ENCODE measurements at places on chromosomes 1 and 21. TPM values are rescaled to one million over a fixed set of nuclear protein-coding genes. Genes with fewer than 3 reads are reported as not detected.

Gene S100A12
- 5.5 TPM for total RNA-seq

- no peaks in the 10 kb centered on the region for H3K36me3 ChIP-seq
- H3K4me3 ChIP-seq, result no peak overlapping the region
- H3K27me3 ChIP-seq, result no peaks in the 10 kb centered on the region
- no peak overlapping the region for H3K27ac ChIP-seq
- no peak for DNase-seq
- H3K4me1 ChIP-seq, result no peaks in the 10 kb centered on the region
Measured at GRCh38 chr1:68216089-68216772, 16.1 kb downstream of the WLS start.

Gene FAM72B
- total RNA-seq, result 0.47 TPM

GRCh38 chr1:53524428-53525375 is 65.5 kb downstream of the DMRTB1 start:
- no peak overlapping the region for H3K4me3 ChIP-seq
- no peaks in the 10 kb centered on the region for H3K27me3 ChIP-seq
- no peak for DNase-seq
- H3K4me1 ChIP-seq, result no peaks in the 10 kb centered on the region

GRCh38 chr1:151936653-151937052 is 27.3 kb upstream of the THEM4 start:
- peaks cover 10% of the 10 kb centered on the region for H3K4me1 ChIP-seq
- H3K27ac ChIP-seq, result no peak overlapping the region
- no peaks in the 10 kb centered on the region for H3K27me3 ChIP-seq

- peak overlapping the region; percentile 91 for H3K4me3 ChIP-seq
- no peak for DNase-seq
- peaks cover 7% of the 10 kb centered on the region for H3K4me1 ChIP-seq
Measured at GRCh38 chr1:202349206-202349928, 868 bp downstream of the PPP1R12B start.

DNA sequence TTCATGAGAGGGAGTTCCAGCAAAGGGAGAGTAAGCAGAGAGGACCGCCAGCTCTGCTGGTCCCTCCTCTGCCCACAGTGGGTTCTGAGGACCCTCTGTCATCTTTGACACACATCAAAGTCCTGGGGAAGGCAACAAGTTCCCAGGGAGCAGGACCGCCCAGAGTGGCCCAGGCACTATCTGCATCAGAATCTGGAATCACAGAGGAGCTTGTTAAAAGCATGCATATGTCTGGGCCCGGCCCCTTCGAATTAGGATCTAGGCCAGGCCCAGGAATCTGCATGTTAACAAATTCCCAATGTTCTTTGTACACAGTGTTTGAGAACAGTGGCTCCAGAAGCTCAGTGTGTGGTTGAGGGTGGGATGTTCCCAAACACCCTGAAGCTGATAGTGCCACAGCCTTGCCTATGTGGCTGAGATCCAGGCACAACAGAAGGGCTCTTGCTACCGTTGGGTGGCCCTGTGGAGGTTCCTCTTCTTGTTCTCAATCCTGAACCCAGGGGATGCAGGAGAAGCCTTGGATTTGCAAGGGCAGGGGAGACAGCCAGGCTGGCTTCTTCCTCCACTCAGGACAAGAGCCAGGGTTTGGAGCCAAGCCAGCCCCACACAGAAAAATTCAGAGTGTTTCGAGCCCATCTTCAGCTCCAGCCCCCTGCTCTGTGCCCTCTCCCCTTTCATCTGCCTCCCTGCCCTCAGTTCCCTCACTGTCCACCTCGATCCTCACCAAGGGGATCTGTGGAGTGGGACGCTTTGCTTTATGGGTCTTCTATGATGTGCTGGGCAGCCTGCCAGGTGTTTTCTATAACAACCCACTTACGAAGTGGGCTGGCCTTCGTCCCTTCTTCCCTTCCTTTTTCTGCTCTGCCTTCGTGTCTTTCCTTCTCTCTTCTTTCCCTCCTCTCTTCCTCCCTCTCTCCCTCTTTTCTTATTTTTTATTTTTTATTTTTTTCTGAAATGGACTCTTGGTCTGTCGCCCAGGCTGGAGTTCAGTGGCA is 129.0 kb upstream of the TMPRSS2 start:
- no peak overlapping the region for H3K4me3 ChIP-seq
- no peak overlapping the region for H3K27ac ChIP-seq
- no peak for DNase-seq
- no peaks in the 10 kb centered on the region for H3K4me1 ChIP-seq

Gene CD53
- total RNA-seq, result 169 TPM

- H3K36me3 ChIP-seq, result no peaks in the 10 kb centered on the region
- no peak overlapping the region for H3K27ac ChIP-seq
- H3K4me1 ChIP-seq, result no peaks in the 10 kb centered on the region
- DNase-seq, result no peak
Measured at GRCh38 chr1:167145965-167146364, 52.1 kb downstream of the STYXL2 start.

DNA sequence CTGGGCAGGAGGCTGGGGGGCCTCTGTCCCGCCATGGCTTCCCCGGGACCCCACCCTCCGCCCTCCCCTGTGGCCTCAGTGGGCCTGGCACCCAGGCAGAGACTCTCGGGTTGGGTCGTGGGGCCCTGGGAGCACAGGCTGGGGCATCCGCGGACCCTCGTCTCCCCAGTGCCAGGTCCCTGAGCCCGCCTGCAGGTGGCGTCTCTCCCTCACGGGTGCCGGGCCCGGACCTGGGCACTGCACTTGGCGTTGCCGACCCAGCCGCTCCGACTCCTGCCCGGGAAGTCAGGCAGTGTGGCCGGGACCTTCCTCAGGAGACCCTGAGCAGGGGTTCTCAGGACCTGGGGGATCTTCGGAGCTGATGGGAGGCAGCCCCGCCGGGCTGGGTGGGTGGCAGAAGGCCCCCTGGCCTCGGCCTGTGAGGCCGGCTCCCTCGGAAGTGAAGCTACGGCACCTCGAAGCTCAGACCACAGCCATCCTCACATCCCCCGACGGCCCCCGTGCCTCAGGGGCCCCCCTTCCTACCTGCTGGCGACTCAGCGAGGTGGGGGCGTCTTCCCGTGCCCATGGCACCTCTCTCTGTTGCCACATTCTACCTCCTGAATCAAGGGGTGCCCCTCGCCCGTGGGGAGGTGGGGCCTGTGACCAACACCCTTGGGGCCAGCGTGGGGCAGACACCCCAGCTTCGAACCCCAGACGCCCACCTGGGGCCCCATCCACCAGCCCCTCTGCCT is 6.4 kb upstream of the C1orf159 start:
- H3K4me3 ChIP-seq, result peak overlapping the region; percentile 48
- no peaks in the 10 kb centered on the region for H3K27me3 ChIP-seq

- no peaks in the 10 kb centered on the region for H3K27me3 ChIP-seq
- H3K36me3 ChIP-seq, result no peaks in the 10 kb centered on the region
- no peak for DNase-seq
- no peaks in the 10 kb centered on the region for H3K4me1 ChIP-seq
- no peak overlapping the region for H3K27ac ChIP-seq
Measured at GRCh38 chr1:83060221-83060620, 938.7 kb downstream of the TTLL7 start.

DNA sequence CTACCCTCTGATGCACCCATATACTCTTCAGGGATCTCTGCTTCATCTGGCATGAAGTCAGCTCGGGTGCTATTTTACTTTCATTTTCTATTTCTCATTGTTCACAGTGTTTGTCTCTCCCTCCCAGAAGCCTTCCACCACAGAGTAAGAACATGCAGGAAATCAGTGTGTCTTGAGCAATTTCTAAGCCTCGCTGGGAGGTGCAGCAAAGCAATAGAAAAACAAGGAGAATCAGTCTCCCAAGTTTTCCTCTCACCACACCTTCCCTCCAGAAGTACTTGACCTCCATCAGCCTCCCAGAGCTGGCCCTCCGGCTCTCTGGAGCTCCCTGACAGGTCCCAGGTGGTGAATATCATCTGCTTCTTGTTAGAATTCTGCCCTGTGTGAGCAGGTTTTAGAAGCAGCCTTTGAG is 594.7 kb upstream of the CAMK1G start:
- H3K27me3 ChIP-seq, result no peaks in the 10 kb centered on the region
- no peak overlapping the region for H3K27ac ChIP-seq
- peak overlapping the region; percentile 46 for H3K4me3 ChIP-seq
- DNase-seq, result peak; percentile 32

DNA sequence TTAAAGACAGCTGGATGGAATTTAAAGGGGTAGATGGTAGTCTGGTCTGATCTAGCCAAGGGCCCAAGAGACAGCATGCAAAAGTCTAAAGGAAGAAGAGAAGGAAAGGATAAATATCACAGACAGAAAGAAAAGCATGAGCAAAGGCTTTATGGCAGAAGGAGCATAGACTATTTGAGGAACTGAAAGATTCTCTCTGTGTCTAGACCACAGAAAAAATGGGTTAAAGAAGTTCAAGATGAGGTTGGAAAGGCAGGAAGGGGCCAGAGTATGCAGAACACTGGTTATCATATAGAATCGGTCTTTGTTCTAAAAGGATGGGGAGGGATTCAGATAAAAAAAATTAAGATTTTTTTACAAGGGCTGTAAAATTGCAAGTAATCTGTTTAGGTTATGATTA is 136.8 kb upstream of the SGIP1 start:
- H3K36me3 ChIP-seq, result no peaks in the 10 kb centered on the region
- no peaks in the 10 kb centered on the region for H3K4me1 ChIP-seq
- no peak overlapping the region for H3K27ac ChIP-seq
- DNase-seq, result no peak

GRCh38 chr1:39729842-39730241 is 8.8 kb upstream of the PPIE start:
- peaks cover 63% of the 10 kb centered on the region for H3K27me3 ChIP-seq
- H3K4me1 ChIP-seq, result no peaks in the 10 kb centered on the region
- H3K36me3 ChIP-seq, result no peaks in the 10 kb centered on the region
- DNase-seq, result no peak
- H3K4me3 ChIP-seq, result no peak overlapping the region

DNA sequence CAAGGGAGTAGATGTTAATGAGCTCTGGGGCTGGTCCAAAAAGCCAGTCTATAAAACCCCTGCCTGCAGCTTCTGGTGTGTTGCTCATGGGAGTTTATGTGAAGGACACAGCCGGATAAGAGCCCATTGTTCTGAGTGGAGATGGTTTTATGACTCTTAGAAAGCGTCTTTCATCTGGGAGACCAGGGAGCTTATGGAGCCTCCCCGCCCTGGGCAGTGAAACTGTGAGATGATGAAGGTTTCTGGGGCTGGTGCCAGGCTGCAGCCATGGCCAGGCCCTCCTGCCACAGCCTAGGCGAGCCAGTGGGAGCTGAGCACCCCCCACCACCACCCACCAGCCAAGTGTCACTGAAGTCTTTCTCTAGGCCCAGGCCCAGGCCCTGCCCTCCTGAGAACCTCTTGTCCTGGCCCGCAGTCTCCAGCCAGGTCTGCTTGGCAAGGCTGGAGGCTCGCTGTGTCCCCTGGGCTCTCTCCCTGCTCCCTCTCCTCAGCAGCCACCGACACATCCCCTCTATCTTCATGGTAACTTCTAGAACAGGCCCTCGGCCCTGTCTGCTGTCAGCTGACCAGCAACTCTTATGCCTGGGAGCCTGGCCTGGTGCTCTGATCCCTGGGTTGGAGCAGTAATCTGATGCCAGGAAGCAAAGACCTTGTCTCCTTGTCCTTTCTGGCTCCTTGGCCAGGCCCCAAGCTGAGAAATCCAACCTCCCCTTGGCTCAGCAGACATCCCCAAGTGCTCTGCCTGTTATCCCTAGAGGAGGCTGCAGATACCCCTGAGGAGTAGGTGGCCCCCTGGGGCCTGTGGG is 7.6 kb upstream of the ARHGEF10L start:
- H3K27ac ChIP-seq, result no peak overlapping the region
- no peak overlapping the region for H3K4me3 ChIP-seq
- DNase-seq, result no peak
- H3K4me1 ChIP-seq, result no peaks in the 10 kb centered on the region
- H3K36me3 ChIP-seq, result no peaks in the 10 kb centered on the region

GRCh38 chr1:220356981-220357850 is 85.0 kb upstream of the RAB3GAP2 start:
- H3K36me3 ChIP-seq, result no peaks in the 10 kb centered on the region
- no peak overlapping the region for H3K27ac ChIP-seq
- H3K4me1 ChIP-seq, result no peaks in the 10 kb centered on the region
- H3K27me3 ChIP-seq, result no peaks in the 10 kb centered on the region

GRCh38 chr21:44730951-44731579 is 19.7 kb upstream of the TSPEAR start:
- no peak overlapping the region for H3K27ac ChIP-seq
- no peaks in the 10 kb centered on the region for H3K4me1 ChIP-seq
- no peak overlapping the region for H3K4me3 ChIP-seq
- H3K36me3 ChIP-seq, result no peaks in the 10 kb centered on the region
- H3K27me3 ChIP-seq, result no peaks in the 10 kb centered on the region
- DNase-seq, result no peak

DNA sequence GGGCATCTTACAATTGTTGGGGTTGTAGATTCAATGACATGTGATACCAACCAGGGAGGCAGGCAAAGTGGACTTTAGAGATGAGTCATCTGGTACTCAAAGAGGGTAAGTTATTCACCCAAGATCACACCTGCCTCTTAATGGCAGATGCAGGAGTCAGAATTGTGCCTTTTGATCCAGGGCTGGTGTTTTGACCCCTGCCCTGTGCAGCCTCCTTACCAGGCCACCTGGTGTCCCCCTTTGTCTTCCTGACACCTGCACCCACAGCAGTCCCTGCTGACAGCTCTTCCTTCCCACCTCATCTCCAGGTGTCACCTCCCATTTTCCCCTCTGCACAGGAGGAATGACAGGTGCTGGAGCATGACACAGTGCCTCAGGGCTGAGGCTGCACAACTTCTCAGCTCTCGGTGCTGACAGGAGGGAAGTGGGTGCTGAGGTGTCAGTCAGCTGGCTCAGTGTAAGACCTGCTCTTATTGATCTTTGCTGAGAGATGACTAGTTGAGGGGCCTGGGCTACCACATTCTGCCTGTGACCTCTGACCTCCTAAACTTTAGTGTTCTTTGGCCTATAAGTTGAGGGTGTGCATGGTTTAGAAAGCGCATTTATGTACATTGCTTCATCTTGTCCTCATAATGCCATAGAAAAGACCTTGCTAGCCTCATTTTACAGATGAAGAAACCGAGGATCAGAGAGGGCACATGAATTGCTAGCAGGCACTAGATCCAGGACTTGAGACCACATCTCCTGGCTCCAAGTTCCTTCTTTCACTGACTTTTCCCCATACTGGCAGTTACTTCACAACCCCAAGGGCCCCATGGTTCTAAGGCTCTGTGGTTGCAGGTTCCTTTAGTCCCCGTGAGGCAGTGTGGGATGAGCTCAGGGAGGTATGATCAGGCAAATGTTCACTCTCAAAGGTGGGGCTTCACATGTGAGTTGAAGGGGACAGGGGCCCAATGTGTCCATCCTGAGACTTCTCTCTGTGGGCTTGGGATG is 31.3 kb downstream of the CACNA1E start:
- H3K4me1 ChIP-seq, result no peaks in the 10 kb centered on the region
- H3K36me3 ChIP-seq, result no peaks in the 10 kb centered on the region
- peaks cover 3% of the 10 kb centered on the region for H3K27me3 ChIP-seq
- H3K27ac ChIP-seq, result no peak overlapping the region
- H3K4me3 ChIP-seq, result no peak overlapping the region

DNA sequence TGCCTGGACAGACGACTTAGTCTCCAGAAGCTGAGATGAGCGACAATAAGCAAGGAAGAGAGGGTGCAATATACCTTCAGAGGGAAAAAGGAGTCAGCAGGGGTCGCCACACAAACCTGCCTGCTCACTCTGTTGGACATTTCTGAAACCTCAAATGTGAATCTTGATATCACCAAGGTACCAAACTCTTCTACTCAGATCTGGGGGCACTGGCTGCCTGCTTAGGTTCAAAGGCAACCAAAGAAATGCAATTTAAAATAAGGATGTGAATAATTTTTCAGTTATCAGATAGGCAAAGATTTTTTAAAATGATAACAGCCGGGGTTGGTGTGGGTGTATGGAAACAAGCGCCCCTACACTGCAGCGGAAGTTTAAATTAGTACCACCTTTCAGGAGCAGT is 164.2 kb downstream of the HIVEP3 start:
- no peak overlapping the region for H3K27ac ChIP-seq
- peaks cover 44% of the 10 kb centered on the region for H3K4me1 ChIP-seq
- H3K4me3 ChIP-seq, result no peak overlapping the region
- no peaks in the 10 kb centered on the region for H3K36me3 ChIP-seq
